ENCODE measurements at places on chromosomes 5 and 9.

DNA sequence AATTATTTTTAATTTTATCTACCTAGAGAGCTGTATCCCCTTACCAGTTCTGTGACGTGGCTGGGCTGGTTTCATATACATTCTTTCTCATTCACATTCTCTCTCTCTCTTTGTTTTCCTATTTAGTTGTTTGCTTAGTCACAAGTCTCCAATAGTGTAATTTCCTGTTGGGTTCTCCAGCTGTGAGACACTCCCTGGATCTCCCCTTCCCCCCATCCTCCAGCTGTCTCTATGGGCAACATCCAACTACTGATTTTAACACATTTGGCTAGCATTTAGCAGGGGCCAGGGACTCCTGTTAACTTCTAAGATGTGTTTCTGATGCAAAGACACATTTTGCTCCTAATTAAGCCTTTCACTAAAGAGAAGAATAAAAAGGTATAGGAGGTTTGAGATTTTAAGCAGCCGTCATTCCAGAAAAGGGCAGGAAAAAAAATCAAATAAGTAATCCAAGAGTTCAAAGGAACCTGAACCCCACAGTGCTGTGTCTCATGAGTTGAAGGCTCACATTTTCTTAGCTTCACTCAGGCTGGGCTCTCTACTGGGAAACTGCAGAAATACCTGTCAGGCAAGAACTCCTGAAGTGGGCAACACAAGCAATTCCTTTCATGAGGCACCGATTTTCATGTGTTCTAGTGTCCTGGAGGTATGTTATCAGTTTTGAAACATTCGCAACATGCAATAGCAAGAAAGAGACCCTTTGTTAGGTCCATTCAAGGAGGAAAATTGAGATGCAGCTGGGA is 198.7 kb upstream of the C9orf72 start:
- DNase-seq = peak; percentile 68

GRCh38 chr5:169554251-169554650 is 29.3 kb upstream of the SPDL1 start:
- DNase-seq = no peak

- no peak for DNase-seq
Observed at GRCh38 chr9:37163299-37163698, 42.9 kb downstream of the ZCCHC7 start.

- peak; percentile 1 for DNase-seq
Observed at GRCh38 chr5:136249678-136250266, 56.8 kb upstream of the SMIM32 start.

GRCh38 chr9:33403941-33404787 is 1.8 kb upstream of the AQP7 start:
- DNase-seq = no peak

GRCh38 chr5:169805937-169806700 is 169.0 kb downstream of the DOCK2 start:
- no peak for DNase-seq

DNA sequence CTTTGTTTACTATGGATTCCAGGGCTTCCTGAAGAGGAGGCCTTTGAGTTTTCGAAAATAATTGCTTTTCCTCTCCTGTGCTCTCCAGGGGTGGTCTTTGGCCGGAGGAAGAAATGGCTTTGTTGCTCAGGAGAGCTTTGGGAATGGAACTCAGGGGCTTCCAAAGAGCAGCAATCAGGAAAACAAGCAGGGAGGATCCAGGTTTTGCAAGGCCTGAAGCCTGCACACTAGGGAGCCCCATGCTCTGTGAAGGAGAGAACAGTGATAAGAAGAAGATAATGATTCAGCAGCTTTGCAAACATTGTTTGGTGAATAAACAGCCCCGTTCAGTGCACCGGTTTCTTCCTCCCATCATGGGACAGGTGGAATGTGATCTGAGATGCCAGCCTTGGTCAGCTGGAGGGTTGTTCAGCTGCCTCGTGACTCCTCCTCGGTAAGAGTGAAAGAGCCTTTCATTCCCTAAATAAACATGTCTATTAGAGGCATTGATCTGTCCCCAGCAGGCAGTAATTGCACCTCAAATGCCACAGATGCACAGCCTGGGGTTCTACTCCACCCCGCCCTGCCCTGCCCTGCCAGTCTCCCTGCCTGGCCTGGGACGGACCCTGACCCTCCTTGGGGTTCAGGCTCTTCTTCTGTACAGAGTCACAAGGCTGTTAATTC is 11.5 kb upstream of the ALDH1B1 start:
- DNase-seq = peak; percentile 65

- peak; percentile 42 for DNase-seq
Observed at GRCh38 chr9:15837079-15837679, 284.3 kb downstream of the CCDC171 start.

DNA sequence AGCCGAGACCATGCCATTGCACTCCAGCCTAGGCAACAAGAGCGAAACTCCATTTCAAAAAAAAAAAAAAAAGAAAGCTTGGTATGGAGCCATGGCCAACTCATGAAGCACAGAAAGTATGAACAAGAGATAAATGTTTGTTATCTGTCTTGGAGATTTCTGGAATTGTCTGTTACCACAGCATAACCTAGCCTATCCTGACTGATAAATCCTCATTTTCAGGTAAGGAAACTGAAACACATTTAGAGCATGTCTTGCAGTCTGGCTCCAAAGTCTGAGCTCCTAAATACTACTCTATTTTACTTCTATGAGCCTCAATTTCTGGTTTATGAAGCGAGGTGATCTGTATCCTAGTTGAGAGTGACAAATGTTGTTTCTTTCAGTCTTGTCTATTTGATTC is 68.3 kb upstream of the SLC44A1 start:
- no peak for DNase-seq

GRCh38 chr5:179914032-179914755 is 6.5 kb upstream of the TBC1D9B start:
- peak; percentile 31 for DNase-seq
